Brain (organoid and tissue), 16 donors: ENCODE measurements at places on chromosomes 5 and 9.

- DNase-seq: no peak
Observed at GRCh38 chr5:173029499-173029921, 26.6 kb upstream of the CREBRF start.

- no peak for DNase-seq
Observed at GRCh38 chr5:25618821-25619220, 974.0 kb upstream of the CDH10 start.

DNA sequence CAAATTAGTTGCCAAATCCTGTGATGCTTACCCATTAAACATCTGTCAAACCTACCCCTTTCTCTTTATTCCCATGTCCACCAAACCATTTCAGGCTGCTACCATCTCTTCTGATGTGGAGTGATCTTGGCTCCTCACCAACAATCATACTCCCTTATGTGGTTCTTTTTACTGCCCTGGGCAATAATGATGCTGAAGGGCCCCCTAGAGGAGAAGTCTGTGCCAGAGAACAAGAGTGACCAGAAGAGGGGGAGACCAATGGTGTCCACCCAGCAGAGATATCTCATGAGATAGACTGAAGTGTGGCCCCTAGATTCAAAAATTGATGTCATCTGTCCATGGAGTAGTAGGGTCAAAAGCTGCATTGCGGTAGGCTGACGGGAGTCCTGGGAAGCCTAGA, 10.9 kb downstream of the LRRC70 start:
- DNase-seq: no peak

GRCh38 chr9:124553738-124554137, 46.5 kb upstream of the NR5A1 start:
- no peak for DNase-seq

- DNase-seq: no peak
Observed at GRCh38 chr5:72408603-72409002, 88.4 kb downstream of the PTCD2 start.

DNA sequence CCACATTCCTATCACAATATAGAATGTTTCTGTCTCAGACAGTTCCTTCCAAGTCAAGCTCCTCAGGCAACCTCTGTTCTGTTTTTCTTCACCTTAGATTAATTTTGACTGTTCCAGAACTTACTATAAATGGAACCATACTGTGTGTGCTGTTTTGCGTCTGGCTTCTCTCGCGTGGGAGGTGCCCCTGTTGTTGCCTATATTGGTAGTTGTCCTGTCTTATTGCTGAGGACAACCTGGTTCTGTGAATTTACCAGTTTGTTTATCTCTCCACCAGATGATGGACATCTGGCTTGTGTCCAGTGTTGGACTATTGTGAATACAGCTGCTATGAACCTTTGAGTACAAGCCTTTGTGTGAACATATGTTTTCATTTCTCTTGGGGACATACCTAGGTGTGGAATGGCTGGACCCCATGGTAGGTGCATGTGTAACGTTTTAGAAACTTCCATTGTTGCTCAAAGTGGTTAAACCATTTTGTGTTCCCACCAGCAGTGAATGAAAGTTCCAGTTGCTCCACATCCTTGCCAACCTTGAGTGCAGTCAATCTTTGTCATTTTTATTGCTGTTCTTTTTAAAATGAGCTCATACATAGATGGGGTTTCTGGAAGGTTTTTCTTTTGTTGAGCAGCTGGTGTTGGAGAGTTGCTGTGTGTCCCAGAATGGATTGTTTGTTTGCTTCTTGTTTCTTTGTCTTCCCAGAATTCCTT, 18.1 kb downstream of the HMCN2 start:
- no peak for DNase-seq

GRCh38 chr5:73749485-73750270, 123.7 kb downstream of the ARHGEF28 start:
- DNase-seq: no peak

- DNase-seq: no peak
Observed at GRCh38 chr5:15702102-15702501, 202.1 kb downstream of the FBXL7 start.

DNA sequence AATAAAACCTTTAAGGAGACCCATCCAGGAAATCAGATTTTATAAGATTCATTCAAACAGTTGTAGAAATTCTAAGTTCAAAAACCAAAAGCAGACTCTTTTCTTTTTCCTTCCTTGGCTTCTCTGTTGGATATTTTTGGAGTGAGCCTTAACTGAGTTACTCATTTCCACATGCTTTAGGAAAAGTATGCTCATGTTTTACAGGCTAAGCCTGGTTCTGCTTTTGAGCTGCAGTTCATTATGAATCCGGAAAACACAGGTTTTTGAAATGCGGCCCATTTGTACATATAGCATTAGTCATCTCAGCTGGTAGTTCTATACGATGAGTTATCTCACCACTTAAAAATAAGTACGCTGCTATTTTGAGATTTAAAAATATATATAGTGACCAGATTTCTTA, 156.6 kb upstream of the DMRT1 start:
- DNase-seq: peak; percentile 89

GRCh38 chr9:137606005-137606621, 627 bp downstream of the ARRDC1 start:
- peak; percentile 33 for DNase-seq

DNA sequence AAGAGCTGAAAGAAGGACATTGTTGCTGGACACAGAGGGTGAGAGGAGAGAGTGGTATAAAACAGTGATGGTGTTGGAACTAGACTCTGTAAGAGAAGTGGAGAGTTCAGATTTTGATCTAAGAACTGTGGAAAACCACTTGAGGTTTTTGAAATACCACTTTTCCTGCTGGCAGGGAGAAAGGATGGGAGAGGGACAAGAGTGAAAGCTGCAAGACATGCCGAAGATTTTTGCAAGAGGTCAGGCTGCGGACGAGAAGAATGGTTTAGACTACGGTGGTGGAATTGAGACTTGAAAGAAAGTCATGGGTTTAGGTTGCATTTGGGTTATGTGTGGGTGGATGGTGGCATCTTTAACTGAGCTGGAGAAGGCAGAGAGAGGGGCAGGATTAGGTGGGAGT, 202.2 kb upstream of the RPS23 start:
- DNase-seq: no peak

DNA sequence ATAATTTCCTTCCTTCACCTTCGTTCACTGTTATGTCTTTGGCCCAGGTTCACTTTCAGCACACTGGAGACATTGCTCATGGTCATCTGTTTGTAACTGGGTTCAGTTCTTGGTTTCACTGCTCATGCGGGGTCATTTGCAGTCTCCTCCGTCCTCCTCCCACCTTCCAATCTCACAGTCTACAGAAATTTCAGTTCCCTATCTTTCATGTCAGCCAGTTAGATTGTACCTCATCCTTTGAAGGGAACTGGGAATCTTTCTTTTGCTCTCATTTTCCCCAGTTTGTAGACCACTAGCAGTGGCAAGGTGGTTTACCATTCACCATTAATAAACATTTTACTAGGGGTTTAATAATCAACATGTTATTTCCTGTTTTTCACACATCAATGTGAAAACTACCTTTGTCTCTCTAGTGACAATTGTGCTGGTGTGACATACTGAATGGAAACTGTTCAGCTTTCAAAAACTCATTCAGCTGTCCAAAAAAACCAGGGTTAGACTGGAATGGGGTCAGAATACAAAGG, 100.9 kb upstream of the IL6ST start:
- DNase-seq: no peak

- DNase-seq: no peak
Observed at GRCh38 chr9:13719446-13719845, 440.0 kb upstream of the MPDZ start.

DNA sequence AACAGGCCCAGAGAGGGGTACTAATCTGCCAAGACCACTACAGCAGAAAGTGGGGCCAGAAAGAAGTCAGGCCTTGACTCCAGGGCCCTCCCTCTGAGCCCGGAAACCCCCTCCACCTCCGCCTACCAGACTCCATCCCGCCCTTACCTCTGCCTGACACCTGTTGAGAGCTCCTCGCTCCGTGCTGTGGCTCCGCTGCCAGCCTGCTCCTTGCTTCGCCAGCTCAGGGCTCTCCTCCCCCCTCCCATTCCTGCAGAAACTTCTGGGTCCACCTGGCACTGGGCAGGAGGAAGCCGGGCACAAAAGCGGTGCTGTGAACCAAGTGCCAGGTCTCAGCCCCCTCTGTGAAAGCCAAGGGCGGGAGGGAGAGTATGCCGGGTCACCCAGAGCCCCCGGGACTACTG, 6.4 kb upstream of the ST6GALNAC6 start:
- DNase-seq: peak; percentile 32

DNA sequence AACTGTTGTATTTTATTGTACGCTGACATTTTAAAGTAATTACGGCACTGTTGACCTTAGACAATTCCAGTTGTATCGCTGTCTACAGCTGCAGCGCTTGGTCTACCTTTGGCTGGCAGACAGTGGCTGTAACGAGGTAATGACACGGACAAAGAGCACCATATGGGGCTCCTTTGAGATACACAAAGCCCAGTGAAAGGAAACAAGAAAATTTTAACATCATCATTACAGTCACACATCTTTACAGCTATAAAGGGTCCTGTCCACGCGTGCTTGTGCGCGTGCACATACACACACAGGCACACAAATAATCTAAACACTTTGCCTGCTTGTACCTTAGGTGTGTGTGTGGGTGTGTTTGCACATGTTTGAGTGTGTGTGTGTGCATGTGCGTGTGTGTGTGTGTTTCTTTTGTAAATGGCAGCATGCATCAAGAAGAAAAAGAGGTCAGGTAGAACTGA, 946.0 kb downstream of the NR2F1-AS1 start:
- DNase-seq: peak; percentile 78
